ENCODE measurements at places on chromosomes 13 and 19.

GRCh38 chr13:111051041-111051725 is 63.9 kb upstream of the ARHGEF7 start:
- no peak for DNase-seq

- no peak for DNase-seq
Measured at GRCh38 chr19:51157265-51157664, 15.2 kb downstream of the SIGLEC7 start.

DNA sequence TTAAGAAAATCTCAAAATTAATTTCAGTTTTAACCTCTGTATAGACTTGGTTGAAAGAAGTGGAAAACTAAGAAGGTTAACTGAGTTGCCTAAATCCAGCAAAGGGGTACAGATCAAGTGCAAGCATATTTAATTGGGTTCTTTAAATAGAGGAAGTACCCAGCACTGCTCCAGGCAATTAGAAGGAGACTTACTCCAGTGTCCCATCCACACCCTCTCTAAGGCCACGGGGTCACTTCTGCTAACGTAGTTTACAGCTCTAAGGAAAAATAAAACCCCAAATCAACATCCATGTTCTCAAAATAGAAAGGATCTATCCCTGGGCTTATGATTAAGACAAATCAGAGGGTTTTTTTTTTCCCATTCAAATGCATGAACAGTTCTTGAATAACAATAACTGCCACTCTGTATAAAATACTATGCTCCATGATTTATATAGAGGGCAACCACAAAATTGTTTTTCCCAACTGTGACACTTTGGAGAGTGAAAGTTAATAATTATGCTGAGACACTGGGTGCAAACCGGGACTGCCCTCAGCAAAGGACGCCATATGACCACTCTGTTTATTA is 4.6 kb downstream of the FRY start:
- no peak for DNase-seq

DNA sequence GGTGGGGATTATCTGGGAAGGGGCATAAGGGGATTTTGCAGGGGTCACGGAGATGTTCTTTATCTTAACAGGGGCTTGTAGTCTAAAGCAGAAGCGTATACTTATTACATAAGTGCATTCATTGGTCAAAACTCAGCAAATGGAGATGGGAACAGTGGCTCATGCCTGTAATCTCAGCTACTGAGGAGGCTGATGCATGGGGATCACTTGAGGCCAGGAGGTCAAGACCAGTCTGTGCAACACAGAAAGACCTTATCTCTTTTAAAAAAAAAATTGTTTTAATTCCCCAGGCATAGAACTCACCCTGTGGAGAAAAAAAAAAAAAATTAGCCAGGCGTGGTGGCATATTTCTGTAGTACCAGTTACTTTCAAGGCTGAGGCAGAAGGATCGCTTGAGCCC is 18.9 kb downstream of the FAM187B start:
- DNase-seq = no peak

GRCh38 chr13:76853921-76854608 is 32.1 kb downstream of the KCTD12 start:
- DNase-seq = no peak

GRCh38 chr19:41299755-41300089 is 10.2 kb upstream of the CCDC97 start:
- DNase-seq = no peak

DNA sequence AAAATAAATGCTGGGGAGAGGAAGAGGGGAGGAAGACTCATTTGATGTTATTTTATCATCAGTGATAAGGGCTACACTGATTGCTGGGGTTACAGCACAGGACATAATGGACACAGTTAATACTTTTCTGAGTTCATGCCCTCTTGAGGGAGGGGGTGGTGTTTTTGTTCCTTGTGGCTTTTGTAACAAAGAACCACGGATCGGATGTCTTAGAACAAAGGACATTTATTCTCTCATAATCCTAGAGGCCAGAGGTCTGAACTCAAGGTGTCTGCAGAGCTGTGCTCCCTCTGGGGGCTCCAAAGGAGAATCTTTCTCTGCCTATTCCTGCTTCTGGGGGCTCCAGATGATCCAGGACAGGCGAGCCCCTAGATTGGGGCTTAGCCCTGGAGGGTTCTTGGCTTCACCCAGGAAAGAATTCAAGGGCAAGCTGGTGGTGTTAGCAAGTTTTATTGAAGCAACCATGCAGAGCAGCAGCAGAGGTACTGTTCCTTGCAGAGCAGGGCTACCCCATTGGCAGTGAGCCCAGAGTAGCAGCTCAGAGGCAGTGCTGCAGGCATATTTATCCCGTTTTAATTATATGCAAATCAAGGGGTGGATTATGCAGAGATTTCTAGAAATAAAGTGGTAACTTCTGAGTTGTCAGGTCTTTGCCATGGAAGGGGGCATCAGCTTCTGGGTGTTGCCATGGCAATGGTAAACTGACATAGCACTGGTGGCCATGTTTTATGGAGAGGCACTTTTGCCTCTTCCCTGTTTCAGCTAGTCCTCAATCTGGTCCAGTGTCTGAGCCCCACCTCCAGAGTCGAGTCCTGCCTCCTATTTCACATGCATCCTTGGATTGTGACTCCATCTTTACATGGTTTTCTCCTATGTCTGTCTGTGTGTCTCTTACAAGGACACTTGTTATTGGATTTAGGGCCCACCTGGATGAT is 18.0 kb downstream of the VAV1 start:
- no peak for DNase-seq

- peak; percentile 82 for DNase-seq
Measured at GRCh38 chr19:38736413-38737280, 7.6 kb downstream of the CAPN12 start.

DNA sequence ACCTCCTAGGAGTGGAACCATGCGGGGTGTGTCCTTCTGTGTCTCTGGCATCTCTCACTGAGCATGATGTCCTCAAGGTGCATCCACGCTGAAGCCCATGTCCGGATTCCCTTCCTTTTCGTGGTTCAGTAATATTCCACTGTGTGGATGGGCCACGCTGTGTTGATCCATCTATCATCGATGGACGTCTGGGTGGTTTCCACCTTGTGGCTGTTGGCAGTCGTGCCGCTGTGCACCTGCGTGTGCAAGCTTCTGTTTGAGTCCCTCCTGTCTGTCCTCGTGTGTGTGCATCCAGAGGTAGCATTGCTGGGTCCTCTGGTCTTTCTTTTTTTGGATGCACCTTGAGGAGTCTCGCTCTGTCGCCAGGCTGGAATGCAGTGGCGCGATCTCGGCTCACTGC is 11.2 kb upstream of the GNA15 start:
- DNase-seq = no peak

DNA sequence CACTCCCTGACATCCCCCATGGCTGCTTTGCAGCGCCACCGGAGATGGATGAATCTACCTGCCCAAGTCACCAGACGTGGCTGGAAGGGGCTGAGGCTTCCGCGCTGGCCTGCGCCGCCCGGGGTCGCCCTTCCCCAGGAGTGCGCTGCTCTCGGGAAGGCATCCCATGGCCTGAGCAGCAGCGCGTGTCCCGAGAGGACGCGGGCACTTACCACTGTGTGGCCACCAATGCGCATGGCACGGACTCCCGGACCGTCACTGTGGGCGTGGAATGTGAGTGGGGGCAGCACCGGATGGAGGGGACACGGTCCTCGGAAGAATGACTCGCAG is 4.6 kb downstream of the ICAM5 start:
- no peak for DNase-seq

- DNase-seq = no peak
Measured at GRCh38 chr13:21696865-21697448, 26.1 kb downstream of the FGF9 start.

- no peak for DNase-seq
Measured at GRCh38 chr13:30877335-30877734, 28.7 kb upstream of the MEDAG start.

DNA sequence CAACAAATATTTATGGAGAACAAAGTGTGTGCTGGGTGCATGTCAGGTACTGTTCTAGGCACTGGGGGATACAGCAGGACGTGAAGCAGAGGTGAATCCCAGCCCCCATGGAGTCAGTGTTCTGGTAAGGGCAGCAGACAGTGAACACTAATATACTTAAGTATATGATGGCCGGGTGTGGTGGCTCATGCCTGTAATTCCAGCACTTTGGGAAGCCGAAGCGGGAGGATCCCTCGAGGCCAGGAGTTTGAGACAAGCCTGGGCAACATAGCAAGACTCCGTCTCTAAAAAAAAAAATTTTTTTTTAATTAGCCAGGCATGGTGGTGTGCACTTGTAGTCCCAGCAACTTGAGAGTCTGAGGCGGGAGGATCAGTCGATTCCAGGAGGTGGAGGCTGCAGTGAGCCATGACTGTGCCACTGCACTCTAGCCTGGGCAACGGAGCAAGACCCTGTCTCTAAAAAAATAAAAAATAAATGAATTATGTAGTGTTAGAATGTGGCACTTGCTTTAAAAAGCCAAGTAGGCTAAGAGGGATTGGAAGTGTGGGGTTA is 22.6 kb downstream of the CHST8 start:
- no peak for DNase-seq
